ENCODE measurements at places on chromosomes 13 and 19.
A peak's percentile ranks its signal among the peaks of the same experiment; 100 is the strongest.

DNA sequence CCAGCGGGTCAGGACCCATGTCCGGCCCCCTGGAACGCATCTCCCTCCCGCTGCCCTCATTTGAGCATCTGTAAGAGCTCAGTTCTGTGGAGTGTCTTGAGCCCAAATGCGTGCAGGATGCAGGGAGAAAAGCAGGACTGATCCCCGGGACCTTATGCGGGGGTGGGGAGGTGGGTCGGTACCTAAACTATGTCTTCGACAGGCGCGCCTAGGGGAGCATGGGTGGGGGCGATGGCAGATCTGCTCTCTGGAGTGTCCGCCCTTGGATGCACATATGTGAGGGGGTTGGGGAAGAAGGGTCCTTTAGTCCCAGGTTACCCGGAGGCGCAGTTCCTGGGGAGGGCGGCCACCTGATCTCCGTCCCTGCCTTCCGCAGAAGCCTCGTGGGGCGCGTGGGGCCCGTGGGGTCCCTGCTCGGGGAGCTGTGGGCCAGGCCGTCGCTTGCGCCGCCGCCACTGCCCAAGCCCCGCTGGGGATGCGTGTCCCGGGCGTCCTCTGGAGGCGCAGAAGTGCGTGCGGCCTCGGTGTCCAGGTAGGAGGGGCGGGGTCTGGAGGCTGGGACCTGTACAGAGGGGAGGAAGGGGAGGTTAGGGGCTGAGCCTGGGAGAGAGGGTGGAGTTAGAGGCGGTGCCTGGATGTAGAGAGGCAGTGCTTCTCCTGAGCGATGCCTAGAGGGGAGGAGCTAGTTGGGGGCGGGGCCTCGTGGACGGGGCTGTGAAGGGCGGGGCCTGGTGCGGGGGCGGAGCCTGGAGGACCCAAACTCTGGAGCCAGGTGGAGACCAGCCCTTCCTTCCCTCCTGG lies 2.9 kb downstream of the CILP2 start:
- peak; percentile 71 for DNase-seq

DNA sequence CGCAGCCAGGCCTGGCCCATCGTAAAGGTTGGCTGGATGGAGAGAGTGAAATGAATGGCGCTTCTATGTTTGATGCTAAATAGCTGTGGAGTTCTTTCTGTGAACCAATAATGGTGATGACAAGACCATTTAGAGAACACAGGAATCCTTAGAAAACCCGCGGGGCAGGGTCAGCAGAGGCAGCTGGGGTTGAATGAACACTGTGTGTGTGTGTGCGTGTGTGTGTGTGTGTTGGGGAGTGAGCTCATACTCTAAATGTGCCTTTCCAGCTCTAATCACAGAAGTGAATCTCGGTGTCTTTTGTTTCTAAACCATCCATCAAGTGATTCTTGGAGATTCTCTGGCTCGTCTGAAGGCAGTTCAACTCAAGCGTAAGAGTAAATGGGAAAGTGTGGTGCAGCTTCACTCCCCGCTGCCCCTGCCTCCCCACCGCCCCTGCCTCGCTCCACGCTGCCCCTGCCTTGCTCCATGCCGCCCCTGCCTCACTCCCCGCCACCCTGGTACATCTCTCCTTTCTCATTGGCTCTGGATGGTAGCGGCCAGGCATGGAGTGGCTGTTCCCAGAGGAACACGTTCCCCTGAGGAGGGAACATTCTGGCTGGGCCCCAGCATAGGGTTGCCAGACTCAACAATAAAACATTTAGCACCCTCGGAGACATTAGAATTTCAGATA lies 21.2 kb downstream of the TMPRSS9 start:
- DNase-seq = no peak

DNA sequence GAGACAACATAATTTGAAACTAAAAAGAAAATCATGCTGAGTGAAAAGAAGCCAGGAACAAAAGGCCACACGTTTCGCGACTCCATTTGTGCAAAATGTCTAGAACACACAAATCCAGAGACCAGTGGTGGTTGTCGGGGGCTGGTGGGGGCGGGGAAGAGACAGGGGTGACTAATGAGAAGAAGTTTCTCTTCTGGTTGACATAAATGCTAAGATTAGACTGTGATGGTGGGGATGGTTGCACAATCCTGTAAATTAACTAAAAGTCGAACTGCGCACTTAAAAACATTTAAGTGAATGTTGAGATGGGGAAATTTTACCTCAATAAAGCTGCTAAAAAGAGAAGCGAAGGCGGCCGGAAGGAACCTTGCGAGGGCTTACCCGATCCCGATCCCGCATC lies 7.1 kb downstream of the AKAP8 start:
- no peak for DNase-seq

DNA sequence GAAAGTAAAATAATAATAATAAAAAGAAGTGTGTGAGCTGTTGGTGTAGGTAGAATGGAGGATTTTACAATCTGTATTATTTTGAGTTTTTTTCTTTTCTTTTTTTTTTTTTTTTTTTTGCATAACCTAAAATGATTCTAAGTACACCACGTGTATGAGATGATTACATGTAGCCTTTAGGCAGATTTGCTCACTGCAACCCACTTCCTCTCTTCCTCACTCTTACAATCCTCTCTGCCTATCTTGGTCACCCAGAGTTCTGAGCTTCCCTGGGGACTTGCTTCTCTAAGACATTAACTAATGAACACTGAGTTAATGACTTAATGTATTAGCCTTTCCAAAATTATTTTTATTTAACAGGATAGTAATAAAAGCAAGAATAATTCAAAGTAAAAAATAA lies 1169.6 kb downstream of the EFNB2 start:
- no peak for DNase-seq

DNA sequence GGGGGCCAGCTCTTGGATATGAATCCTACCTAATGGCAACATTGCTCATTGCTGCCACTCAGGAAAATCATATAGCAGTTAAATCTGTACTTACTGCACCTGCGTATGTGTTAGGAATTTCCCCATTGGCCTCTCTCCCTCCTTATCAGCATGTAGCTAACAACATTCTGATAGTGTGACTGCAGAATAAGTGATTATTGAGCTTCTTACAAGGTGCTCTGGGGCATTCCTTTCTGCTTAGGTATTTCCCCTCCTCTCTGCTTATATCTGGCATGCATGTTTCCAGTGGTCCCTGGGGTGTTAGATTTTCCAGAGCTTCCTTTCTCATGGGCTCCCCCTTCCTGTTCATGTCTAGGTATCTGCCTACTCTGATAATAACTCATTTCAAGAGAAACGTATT lies 414.1 kb upstream of the SLITRK1 start:
- DNase-seq = no peak
